ENCODE measurements at places on chromosomes 6 and 20.

GRCh38 chr20:22691369-22692118 lies 107.2 kb upstream of the FOXA2 start:
- DNase-seq: no peak

DNA sequence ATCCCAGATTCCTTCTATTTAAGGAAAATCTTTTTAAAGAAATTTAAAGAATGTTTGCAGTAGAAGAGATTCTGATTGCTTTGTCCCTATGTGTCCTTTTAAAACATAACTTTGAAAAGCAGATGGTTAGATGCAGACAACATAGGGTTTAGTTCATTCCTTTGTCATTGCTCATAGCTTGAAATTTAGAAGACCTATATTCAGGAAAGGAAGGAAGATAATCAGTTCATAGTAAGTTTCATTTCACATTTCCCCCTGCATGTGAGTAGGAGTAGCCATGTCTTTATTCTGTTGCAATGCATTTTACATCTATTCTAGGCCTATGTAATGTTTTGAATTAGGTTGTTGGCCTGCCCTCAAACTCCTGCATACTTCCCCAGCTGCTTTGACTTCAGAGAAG lies 197.9 kb upstream of the GRIK2 start:
- DNase-seq: no peak

- no peak for DNase-seq
Measured at GRCh38 chr6:6332811-6333244, 12.4 kb upstream of the F13A1 start.

GRCh38 chr20:46028110-46028509 lies 905 bp upstream of the SLC12A5 start:
- no peak for DNase-seq

DNA sequence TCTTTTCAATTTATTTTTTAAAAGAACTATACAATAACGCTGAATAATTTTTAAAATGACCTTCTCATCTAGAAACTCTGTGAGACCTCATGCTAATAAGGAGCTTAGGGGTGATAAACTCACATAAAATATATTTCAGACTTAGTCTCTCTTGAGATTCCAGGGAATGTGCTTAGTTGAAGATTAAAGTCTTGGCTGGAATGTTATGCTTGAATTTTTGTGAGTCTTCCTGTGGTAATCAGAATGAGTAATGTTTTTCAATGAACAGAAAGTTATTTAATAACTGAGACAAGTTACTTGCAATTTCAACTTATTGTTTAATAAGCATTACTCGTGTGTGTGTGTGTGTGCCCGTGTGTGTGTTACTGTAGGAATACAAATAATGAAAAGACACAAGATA lies 379.9 kb upstream of the EPHA7 start:
- no peak for DNase-seq

All from stimulated activated CD8-positive, alpha-beta memory T cell treated with anti-CD3 and anti-CD28 coated beads, Interleukin-2, amount 100 ng/mL, for 1 hour (primary cell).